ENCODE measurements at places on chromosomes 16 and 17.

DNA sequence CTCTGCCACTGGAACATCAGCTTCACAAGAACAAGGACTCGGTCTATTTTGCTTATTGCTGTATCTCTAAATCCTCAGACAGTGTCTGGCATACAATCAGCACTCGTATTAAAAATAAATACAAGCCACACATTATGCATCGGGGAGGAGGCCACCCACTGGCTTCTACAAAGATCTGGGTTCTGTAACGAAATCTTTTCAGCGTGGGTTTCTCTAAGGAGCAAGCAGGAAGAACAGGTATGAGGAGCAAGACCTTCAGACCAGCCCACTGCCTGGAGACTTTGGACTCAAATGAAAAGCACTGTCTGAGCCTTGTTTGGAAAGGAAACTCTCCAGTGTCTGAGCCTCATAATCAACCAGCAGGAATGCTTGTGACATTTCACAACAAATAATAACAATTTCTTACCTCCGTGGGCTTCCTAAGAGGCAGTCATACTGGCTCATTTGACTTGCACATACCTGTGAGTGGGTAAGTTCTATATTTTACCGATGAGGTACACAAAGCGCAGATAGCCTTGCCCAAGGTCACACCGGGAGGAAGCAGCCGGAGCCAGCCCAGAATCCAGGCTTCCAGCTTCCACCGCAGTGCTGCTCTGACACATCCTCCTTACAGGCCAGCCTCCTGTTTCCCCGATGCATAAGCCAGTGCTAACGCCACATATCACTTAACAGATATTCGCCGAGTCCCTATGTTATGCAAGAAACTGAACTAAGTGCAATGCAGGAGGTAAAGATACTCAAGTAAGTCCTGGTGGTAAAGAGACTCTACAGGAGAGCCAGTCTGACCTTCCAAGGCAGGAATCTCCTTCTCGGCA, 118.6 kb upstream of the TNRC6C start:
- DNase-seq: no peak

GRCh38 chr16:86089991-86090390, 191.0 kb downstream of the IRF8 start:
- no peak for DNase-seq

DNA sequence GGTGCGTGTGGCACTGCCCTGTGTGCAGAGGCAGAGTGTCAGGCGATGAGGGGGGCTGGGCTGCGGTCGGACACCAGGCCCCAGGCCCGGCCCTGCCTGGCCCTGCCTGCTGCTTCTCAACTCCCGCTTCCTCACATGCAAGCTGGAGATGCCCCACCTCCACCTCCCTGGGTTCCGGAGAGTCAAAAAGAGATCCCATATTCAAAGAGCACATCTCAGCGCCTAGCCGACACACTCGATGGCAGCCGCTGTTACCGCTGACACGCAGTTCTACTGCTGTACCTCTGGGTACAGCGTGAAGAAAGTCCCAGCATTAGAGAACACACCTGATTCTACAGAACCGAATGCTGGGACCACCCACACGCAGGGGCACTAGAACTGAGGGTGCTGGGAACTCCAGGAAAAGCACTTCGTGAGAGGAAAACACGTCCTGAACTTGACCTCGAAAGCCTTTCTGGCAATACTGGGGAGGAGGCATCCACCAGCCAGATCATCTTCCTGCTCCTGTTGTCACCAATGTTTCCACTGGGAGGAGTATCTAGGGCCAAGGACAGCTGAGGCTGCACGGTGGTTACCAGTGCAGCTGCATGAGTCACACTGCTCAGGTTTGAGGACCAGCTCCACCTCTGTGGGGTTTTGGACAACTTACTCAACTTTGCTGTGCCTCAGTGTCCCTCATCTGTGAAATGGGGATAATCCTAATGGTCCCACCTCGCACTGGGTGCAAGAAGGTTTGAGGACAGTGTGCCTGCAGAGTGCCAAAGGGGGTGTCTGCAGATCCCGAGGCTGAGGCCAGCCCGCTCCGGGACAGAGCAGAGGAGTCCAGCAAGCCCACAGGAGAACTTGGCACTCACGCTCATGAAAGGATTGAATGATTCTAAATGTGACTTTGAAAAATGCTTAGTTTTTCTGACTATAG, 100.4 kb upstream of the DNAH17 start:
- no peak for DNase-seq

GRCh38 chr17:364308-364707, 11.7 kb upstream of the RPH3AL start:
- no peak for DNase-seq

DNA sequence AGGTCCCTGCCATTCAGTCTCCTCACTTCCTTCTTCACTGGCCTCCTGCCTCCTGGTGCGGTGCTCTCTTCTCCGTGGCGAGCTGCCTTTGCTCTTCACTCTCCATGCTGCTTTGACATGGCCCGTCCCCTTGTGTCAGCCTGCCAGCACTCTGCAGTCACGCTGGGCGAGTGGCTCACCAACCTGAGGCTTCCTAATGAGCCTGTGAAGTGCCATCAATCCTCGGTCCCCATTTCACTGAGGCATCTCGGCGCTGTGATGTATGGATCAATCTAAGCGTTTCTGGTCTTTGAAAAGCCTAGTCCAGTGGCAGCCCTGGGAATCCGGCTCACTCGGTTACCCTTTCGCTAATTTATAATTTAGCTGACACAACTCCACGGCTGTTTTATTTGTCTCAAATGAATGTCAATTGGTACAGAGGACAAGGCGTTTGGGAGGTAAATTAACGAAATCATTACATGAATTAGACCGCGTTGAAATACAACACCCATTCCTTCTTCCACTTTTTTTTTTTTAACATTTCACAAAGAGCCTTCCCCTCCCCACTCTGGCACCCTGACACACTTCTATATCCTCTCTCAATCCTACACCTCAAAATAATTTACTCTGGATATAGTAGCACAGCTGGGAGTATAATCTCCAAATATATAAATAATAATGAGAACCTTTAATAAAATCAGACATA, 610.7 kb downstream of the TMEM114 start:
- DNase-seq: no peak

- DNase-seq: no peak
Observed at GRCh38 chr16:55577887-55578286, 11.4 kb downstream of the CAPNS2 start.

- DNase-seq: no peak
Observed at GRCh38 chr17:77802811-77803220, 155.7 kb upstream of the TNRC6C start.
